Dorsolateral prefrontal cortex (tissue), 122 donors: ENCODE measurements at places on chromosomes 2 and 18.

DNA sequence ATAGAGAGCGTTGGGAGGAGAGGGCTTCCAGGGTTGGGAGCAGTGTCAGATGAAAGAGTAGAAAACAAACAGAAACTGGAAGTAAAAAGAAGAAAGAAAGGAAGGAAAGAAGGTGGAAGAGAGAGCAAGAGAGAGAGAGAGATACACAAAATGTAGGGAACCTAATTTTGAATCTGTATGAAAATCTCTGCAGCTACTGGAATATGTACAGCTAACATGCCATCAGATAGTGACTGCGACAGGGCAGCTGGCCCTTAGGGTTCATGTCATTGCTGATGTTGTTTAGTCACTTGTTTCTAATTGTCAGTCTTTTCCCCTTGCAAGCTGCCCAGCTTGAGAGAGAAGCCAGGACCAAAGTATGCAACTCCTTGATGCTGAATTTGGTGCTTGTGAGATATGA is 85.8 kb downstream of the POLE4 start:
- DNase-seq, result no peak

- no peak for DNase-seq
Measured at GRCh38 chr18:74669136-74669798, 71.6 kb downstream of the ZNF407 start.

- no peak for DNase-seq
Measured at GRCh38 chr18:39959839-39960238, 1995.2 kb upstream of the PIK3C3 start.

- DNase-seq, result peak; percentile 66
Measured at GRCh38 chr2:70070542-70071268, 16.6 kb upstream of the PCBP1 start.

GRCh38 chr18:63216516-63217311 is 102.9 kb downstream of the BCL2 start:
- no peak for DNase-seq

DNA sequence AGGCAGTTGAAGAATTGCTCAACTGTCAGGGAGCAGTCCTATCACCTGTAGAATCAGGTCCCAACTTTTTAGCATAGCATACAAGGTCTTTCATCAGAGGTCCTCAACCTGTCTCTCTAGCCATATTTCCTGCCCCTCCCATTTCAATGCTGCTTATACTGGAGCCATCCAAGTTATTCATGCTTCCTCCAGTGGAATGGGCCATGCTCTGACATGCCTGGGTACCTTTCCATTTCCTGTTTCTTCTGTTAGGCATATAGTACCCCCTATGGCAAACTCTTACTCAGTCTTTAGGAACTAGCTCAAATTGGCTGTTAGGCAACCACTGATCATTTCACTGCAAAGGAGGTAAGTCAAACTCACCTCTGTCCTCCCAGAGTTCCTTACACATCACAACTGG is 51.0 kb upstream of the ABCA12 start:
- DNase-seq, result no peak

GRCh38 chr2:128520791-128521190 is 202.1 kb upstream of the HS6ST1 start:
- DNase-seq, result no peak

GRCh38 chr18:70332694-70333093 is 43.8 kb downstream of the SOCS6 start:
- DNase-seq, result no peak

DNA sequence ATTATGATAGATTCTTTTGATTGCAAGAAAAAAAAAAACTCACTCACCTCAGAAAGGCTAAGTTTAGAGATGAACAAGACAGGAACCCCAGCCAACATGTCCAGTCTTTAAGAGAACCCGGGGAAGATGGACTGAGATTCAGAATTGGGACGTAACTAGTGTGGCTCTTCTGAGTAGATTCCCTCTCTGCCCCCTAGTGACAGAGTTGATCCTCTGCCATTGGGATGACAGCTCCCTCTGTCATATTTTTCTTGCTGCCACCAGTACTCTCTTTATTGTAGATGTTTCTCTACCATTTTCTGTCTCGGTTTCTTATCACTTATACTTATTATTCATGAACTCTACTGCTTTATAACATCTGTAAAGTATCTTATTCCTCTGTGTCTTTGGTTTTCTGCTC is 77.7 kb downstream of the GULP1 start:
- peak; percentile 26 for DNase-seq

GRCh38 chr2:25071966-25072365 is 30.1 kb downstream of the EFR3B start:
- peak; percentile 34 for DNase-seq

DNA sequence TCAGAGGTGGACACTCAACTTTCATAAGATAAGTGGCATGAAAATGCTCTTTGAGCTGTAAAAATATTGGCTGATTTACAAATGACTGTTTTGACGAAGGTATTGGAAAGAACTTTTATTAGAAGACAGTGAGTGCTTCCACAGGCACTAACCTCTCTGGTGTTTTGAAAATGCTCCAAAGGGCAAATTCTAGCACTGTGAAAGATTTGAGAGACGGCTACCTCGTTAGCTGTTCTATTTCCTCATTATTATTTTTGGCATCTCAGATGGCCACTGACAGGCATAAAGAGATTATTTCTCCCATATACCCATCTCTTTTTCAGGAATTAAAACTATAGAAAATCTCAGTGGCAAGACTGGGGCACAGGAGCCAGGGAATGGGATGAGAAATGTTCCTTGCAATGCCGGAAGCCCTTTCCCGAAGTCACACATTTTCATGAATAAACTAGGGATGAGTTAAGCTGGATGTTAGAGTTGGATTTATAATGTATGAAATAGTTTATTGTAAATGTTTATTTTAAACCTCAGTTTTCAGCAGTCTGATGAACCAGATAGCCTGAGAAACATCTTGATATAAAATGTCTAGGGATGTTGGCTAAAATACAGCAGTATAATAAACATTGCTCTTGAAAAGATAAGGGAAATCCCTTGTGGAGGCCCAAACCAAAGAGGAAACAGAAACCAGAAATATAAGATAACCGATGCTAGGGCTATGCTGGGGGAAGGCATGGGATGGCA is 175.7 kb downstream of the ASB1 start:
- DNase-seq, result no peak

DNA sequence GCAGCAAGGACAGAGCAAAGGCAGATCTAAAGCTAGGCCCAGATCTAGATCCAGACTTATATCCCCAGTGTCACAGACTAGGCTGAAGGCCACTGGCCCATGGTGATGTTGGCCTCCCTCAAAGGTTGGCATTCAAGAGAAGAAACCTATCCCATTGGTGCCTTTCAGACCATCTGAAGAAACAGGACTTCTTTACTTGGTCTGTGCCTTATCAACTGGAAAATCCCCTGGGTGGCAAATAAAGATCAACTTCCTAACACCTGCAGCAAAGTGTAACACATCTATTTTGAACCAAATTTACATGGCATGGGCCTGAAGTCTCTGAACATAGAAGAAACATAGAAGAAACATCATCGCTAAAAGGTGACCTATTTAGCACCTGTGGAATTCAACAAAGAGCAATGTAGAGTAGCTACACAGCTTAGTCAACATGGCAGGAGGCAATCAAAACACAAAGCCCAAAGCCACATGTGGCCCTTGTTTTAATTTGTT is 35.8 kb downstream of the METTL4 start:
- DNase-seq, result no peak

- DNase-seq, result no peak
Measured at GRCh38 chr2:152924722-152925121, 206.3 kb downstream of the ARL6IP6 start.
